ENCODE measurements at places on chromosomes 2 and 18.

GRCh38 chr2:206457188-206457634 lies 13.9 kb downstream of the ADAM23 start:
- no peak for DNase-seq

- DNase-seq: no peak
Measured at GRCh38 chr2:23096906-23097602, 287.9 kb upstream of the KLHL29 start.

- no peak for DNase-seq
Measured at GRCh38 chr18:59767732-59768131, 70.5 kb upstream of the CCBE1 start.

- DNase-seq: no peak
Measured at GRCh38 chr2:190867212-190867611, 13.4 kb upstream of the GLS start.

- no peak for DNase-seq
Measured at GRCh38 chr2:61645911-61646310, 107.8 kb upstream of the XPO1 start.

DNA sequence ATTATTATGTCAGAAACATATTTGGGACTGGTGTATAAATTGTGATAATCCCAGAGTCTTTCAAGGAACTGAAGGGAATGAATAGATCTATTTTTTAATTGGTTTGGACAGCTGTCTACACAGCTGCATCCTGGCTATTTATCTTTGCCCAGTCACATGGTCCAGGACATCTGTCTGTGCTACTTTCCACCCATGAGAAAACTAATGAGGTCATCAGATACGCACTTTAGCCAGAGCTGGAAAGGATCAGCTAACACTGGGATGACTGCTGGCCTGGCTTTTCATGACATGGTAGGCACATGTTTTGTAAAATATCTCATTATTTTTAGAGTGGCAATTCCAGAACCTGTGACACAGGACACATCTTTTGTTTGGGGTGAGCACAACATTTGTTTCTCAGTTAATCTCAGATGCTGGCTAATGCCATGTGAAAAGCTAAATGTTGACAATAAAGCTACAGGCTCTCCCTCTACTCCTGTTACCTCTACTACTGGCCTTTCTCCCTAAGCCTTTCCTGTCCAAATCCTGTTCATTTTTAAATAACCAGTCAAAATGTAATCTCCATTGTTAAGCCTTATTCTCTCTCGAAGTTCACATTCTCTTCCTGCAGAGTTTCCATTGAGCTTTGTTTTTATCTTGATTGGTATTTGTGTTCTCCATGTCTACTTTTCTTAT lies 500.7 kb downstream of the RIT2 start:
- no peak for DNase-seq

DNA sequence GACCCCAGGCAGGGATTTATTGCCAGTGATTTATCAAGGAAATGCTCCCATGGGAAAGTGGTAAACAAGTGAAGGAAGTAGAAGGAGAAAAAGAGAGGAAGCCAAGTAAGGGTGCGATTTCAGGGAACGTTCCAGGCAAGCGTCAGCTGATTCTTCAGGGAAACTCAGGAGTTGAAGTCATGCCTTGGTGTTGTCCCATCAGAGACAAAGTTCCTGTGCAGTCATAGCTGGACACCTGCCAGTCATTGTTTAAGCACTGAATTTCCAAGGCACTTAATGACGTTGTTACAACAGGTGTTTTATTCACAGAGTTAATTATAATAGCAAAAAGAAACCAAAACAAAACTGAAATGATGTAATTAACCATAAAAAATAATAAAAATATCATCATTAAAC lies 381.8 kb upstream of the CRIM1 start:
- no peak for DNase-seq

DNA sequence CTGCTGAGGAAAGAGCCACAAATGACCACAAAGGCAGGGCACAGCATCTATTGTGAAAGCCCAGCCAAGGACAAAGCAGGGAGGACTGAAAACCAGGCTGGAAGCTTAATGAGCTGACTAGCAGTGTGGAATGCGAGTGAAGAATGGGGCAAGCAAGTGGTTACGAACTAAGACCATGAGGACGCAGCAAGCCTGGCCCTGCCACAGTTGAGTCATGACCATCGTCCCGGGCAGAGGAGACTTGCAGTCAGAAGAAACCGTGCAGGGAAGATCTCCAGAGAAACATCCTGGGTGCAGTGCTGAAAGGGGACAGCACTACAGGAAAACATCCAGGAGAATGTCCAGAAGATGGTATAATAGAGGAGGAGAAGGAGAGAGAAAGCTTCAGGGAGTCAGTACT lies 120.5 kb upstream of the GYPC start:
- no peak for DNase-seq

DNA sequence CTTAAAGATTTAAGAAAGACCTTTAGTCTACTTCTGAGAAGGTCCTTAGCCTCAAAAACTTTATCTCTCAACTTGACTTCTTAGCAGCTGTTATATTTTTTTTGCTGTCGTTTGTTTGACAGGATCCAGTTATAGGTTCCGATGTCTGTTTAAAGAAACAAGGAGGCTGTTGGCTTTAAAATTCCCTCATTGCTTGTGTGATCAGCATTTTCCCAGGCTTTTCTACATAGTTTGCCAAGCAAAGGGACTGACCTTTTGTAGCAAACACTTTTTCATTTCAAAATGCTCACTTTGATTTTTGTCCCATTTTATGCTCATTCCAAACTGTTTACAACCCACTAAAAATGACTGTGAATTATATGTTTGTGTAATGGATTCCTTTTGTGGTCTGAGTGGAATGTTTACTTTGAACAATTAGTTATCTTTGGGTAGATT lies 394.9 kb downstream of the ARHGAP15 start:
- no peak for DNase-seq

DNA sequence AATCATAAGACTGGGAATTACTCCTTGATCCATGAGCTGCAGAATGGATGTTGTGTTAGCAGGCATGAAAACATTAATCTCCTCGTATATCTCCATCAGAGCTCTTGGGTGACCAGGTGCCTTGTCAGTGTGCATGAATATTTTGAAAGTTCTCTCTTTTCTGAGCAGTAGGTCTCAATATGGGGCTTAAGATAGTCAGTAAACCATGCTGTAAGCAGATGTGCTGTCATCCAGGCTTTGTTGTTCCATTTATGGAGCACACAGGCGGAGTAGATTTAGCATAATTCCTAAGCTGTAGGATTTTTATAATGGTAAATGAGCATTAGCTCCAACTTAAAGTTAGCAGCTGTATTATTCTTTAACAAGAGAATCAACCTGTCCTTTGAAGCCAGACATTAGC lies 160.3 kb downstream of the MYO1B start:
- no peak for DNase-seq

DNA sequence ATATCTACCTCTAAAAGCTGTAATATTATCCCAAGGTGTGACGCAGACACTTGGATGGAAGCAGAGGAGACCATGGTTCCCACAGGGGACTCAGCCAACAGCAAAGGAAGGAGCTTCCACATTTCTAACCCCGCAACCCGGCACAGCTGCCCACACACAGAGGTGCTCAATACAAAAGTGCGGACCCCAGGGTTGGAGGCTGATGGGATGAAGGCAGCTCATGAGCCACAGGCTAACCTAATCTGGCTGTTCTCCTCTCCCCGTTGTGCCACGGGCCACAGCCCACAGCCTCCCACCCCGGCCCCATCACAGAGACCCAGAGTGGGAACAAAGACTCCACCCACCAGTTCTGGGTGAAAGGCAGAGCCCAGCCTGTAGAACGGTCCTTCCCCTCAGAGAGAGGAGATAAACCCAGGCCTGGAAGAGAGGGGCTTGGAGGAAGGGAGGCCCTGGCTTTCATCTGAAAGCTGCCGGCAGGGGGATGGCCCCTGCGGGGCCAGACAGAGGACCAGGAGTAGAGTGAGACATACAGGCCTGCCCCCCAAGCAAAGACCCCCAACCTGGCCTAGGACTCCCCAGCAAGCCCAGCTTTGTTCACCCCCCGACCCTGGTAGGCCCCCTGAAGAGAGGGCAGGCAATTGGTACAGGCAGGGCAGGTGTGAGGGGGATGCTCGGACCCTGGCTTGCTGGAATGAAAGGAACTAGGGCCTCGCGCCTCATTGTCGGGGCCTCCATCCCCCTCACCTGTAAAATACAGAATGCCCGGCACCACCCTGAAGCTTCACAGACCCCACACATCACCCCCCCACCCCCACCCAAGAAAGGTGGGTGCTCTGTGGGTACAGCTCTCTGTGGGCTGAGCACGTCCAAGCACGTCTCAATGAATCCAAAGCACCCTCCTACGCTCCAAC lies 6.9 kb downstream of the RAB17 start:
- DNase-seq: no peak

GRCh38 chr2:34254272-34254878 lies 655.3 kb upstream of the FAM98A start:
- no peak for DNase-seq

Data from CD4-positive, alpha-beta T cell treated with Interleukin-12 subunit alpha and Interleukin-12 subunit beta, for 1 hour (primary cell).